ENCODE measurements at places on chromosomes 7 and 10.

GRCh38 chr7:30925117-30925516 lies 13.5 kb downstream of the AQP1 start:
- DNase-seq = peak; percentile 30

GRCh38 chr10:4450981-4451908 lies 374.8 kb upstream of the AKR1E2 start:
- no peak for DNase-seq

DNA sequence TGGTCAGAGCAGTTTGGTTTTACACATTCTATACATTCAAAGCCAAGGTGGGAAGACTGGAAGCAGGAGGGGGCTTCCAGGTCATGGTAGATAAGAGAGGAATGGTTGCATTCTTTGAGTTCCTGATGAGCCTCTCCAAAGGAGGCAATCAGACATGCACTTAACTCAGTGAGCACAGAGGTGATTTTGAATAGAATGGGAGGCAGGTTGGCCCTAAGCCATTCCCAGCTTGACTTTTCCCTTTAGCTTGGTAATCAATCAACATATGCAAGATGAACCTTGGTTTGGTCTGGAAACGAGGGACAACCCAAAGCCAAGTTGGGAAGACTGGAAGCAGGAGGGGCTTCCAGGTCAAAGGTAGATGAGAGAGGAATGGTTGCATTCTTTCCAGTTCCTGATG lies 31.4 kb downstream of the TCERG1L start:
- no peak for DNase-seq

GRCh38 chr7:100602889-100603725 lies 944 bp downstream of the PCOLCE start:
- no peak for DNase-seq

DNA sequence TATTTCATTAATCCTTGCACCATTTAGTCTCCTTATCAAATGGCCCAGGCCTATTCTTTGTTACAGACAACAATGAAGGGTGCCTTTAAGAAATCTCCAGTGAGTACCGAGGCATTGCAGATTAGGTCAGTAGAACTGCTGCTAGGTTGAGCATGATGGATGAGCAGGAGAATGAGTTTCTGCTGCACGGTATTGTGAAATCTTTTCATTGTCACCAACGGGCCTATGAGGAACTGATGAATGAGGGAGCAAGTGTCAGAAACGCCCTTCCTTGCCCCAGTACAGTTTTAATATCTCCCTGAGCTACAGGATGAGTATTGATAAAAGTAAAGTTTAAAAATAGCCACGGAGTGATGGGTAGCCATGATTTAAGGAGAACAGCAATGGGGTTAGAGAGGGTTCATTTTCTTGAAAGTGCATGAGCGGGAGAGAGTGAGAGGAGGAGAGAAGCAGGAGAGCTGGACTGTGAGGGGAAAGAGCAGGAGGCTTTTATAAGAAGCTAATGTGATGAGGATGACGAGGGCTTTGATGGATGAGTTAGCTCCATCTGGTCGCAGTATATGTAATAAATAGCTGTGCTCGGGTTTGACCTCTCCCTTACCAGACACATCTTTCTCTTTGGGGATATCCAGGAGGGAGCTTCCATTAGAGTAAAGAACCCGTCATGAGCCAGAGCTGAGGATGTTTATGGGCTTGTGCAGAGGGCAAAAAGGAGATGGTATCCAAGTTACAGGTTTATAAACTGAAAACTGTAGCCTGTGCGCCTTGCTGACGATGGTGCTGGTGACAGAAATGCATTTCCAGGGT lies 526.1 kb downstream of the LRMDA start:
- no peak for DNase-seq

DNA sequence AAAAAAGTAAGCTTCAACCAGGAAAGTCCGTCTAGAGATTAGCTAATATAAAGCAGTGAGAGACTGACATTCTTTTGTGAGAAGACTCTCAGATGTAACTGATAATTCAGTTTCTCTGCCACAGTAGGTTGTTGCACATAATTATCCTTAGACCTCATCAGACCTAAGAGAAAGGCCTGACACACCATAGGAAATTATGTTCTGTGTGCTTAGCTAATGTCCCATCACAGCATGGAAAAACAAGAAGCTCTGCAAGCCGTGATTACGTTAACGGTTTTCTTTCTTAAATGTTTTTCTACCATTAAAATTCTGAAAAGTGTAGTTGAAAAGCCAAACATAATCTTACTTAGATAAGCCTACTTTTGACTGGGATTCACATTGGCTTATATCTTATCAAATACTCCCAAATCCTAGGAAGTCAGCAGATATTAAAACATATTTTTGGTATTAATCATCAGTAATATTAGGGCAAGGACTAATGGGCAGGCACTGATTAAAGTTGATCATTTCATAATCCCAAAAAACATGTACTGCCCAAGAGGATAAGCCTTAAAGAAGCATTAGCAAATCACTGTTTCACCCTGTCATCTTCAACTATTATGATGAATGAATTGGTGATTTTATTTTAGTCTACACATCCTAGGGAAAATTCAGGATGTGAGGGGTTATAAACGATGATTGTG lies 5.2 kb downstream of the CSTF2T start:
- DNase-seq = no peak

- DNase-seq = no peak
Measured at GRCh38 chr10:133530506-133530905, 3.3 kb downstream of the CYP2E1 start.

- DNase-seq = no peak
Measured at GRCh38 chr10:58637352-58637751, 124.7 kb downstream of the BICC1 start.

- no peak for DNase-seq
Measured at GRCh38 chr7:122995600-122995999, at the start of gene TAS2R16. Gene TAS2R16 (minus strand): TSS chr7:122995700. CDS start chr7:122995634, 66 bp downstream.

DNA sequence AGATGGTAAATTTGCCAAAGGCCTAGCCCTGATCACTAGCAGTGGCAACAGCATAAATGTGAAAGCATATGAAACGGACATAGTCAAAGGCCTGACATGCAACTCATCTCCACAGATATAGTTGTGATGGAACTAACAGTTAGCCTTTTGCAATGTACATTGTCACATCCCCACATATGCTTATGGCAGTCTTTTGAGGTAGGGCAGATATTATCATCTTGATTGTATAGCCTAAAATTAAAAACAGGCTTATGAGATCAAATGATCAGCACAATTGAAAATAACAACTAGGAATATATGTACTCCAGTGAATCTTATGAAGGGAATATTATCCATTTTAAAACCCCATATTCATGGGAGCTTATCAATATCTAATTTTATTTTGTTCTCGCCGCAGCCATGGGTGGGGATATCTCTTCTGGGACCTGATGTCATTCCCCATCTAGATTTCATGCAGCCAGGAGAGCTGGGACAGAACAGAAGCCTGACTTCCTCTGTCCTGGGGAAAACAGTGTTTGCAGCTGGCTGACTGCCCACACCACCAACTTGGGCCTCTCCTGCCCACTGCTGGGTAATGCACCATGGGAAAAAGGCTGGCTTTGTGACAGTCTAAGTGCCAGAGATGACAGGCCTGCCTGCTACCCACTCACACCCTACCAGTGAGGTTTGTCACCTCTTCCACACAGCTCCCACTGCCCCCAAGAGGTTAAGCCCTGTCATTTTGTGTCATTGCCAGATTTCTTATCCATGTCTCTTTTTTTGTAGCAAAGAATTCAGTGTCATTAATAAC lies 180.2 kb upstream of the FZD1 start:
- no peak for DNase-seq

GRCh38 chr7:137084607-137085380 lies 216.3 kb downstream of the CHRM2 start:
- no peak for DNase-seq

GRCh38 chr7:45224832-45225231 lies 67.2 kb downstream of the RAMP3 start:
- no peak for DNase-seq

Data from suprapubic skin (tissue), 4 donors.